Neuronal stem cell (in vitro differentiated cells): ENCODE measurements at places on chromosomes 13 and 19.

DNA sequence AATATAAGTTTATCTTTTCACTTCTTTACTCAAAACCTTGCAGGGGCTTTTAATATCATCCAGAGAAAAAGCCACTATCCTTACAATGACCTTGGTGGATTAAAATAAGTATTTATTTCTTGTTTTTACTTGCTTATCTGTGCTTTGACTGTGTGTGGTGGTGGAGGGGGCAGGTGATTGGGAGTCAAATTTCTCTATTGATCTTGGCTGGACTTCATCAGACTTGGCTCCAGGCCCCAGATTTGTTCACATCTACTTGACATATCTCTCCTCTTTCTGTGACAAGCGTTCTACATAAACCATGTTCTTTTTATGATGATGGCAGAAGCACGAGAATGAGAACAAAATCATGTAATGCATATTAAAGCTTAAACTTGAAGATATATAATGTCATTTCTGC lies 670.8 kb downstream of the PCDH17 start:
- DNase-seq = no peak

DNA sequence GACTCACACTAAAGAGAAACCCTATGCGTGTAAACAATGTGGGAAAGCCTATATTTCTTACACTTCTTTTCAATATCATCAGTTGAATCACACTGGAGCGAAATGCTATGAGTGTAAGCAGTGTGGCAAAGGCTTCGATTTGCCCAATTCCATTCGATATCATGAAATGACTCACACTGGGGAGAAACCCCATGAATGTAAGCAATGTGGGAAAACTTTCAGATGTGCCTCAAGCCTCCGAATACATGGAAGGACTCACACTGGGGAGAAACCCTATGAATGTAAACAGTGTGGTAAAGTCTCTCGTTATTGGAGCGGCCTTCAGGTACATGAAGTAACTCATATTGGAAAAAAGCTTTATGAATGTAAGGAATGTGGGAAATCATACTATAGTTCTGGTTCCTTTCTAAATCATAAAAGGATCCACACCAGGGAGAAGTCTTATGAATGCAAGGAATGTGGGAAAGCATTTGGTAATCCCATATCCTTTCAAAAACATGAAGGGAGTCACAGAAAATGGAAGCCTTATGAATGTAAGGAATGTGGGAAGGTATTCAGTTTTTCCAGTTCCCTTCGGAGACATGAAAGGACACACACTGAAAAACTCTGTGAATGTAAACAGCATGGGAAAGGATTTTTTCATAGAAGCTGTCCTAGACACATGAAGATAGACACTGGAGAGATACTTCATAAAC lies 28.1 kb downstream of the ZNF20 start:
- no peak for DNase-seq

GRCh38 chr19:19366434-19367396 lies 38.8 kb upstream of the GATAD2A start:
- peak; percentile 57 for DNase-seq

DNA sequence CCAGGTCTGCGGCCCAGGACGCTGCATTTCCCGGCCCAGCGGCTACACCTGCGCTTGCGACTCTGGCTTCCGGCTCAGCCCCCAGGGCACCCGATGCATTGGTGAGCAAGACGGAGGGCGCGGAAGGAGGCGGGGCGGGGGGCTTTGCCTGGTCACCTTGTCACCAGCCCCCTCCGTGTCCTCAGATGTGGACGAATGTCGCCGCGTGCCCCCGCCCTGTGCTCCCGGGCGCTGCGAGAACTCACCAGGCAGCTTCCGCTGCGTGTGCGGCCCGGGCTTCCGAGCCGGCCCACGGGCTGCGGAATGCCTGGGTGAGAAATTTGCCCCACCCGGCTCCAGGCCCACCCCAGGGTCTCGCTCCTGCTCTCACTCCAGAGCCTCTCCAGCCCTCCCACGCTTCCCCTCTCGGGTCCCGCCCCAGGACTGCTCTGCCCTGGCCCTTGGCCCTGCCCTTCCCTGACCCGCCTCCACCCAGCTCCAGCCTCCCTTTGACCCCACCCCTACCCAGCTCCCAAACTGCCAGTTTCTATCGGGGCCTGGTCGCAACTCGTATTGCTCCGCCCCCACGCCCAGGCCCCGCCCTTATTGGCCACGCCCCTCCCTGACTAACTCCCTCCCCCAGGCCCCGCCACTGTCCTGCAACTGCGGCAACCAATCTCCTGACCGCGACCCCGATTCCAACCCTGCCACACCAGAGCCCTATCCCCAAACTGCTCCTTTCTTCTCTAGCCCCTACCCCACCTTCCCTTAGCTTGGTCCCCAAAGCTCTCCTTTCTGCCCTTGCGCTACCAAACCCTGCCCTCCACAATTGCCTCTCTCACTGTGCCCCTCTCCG lies 8.6 kb downstream of the LTBP4 start:
- peak; percentile 80 for DNase-seq

- DNase-seq = no peak
Observed at GRCh38 chr19:5627395-5627904, 4.6 kb downstream of the SAFB start.

- DNase-seq = peak; percentile 72
Observed at GRCh38 chr19:12965017-12965811, 4.2 kb upstream of the DAND5 start.

DNA sequence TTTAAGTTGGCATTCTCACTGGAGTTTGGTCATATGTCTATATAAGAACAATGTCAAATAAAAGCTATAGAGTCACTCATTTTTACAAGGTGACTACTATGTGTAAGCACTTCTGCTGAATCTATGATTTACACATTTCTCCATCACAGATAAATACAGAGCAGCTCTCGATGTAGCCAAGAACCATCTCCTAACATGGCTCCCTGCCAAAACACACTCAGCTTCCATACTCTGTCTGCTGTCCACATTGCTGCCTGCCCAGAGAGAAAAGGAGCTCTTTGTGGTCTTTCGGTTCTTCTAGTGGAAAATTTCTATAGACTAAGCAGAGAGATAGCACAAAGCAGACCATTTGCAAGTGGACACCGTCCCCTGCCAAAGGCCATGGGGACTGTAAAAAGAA lies 190.9 kb upstream of the KLF12 start:
- DNase-seq = no peak

- no peak for DNase-seq
Observed at GRCh38 chr13:65339241-65339640, 1890.9 kb downstream of the PCDH9 start.

DNA sequence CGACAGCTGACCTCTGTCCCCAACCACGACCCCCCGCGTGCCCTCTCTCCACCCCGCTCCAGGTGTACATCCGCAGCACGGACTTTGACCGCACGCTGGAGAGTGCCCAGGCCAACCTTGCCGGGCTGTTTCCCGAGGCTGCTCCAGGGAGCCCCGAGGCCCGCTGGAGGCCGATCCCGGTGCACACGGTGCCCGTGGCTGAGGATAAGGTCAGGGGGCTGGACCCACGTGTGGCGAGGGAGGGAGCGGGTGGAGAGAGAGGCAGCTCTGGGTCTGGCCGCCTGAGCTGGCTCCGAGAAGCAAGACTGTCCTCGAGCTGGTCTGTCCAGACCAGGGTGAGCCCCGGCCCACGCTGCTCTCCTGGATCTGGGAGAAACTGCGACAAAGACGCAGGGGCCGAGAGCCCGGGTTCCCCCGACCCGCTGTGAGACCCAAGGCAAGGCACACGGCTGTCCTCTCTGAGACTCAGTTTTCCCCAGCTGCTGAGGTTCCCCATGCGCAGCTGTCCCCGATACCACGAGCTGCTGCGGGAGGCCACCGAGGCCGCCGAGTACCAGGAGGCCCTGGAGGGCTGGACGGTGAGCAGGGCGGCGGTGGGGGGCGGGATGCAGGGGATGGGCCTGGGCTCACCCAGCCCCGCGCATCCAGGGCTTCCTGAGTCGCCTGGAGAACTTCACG lies 1.5 kb downstream of the ACP4 start:
- DNase-seq = no peak

DNA sequence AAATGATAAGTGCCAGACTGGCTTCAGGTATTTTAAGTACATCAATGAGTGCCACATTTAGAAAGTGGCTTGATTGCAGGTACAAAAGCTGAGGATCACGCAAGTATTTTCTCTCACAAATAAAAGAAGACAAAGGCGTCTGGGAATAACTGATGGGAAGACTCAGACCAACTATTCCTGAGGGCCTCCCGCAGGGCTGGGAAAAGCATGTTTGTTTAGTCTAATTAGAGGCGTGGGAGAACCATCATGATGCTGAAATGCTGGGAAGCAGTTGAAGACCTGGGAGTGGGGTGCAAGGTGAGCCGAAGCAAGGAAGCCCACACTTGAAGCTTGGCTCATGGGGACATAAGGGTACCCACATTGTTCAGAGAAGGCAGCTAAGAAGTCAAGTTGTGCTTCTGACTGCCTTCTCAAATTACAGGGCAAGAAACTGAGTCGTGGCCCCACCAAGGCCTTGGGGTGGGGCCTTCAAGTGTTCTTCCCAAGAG lies 536.0 kb downstream of the MYO16 start:
- no peak for DNase-seq

DNA sequence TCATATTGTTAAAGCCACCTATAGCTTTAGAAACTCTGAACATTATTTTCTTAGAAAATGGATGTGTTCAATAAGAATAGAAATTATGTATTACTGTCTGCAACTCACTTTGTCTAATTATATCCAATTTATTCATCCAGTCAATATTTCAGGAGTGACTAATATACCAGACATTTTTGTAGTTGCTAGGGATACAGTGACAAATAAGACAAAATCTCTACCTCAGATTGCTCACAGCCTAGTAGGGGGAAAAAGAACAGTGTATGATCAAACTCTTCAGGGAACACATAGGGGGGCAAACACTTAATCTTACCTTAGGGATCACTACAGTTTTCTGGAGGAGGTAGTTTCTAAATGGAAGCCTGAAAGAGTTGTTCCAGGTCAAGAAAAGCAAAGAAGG lies 8.6 kb downstream of the BRCA2 start:
- no peak for DNase-seq

DNA sequence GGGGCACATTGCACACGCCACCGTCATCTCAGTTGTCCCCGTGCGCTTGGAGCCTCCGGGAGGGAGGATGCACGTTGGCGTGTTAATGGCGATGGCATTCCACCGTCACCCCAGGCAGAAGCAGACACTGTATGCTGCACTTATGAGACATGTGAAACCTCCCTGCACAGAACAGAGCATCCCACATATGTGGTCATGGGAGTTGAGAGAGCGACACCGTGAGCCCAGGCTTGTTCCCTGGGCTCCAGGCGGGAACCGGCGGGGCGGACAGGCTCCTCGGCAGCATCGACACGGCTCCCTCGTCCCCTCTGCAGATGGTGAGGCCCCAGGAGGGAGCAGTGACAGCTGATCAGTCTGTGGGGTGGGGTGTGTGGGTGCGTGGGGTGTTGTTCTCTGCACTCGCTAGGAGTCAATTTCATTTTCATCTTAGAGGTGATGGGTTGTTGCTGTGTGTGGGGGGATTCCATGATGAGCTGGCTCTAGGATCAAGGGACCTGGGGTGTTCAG lies 40.4 kb downstream of the CRTC1 start:
- DNase-seq = no peak

GRCh38 chr13:91158017-91158395 lies 189.5 kb upstream of the MIR17HG start:
- DNase-seq = no peak

- DNase-seq = no peak
Observed at GRCh38 chr13:42551611-42552010, 22.3 kb upstream of the TNFSF11 start.

- DNase-seq = no peak
Observed at GRCh38 chr13:67880916-67881315, 650.8 kb upstream of the PCDH9 start.

GRCh38 chr19:46729696-46730095 lies 12.8 kb upstream of the PRKD2 start:
- no peak for DNase-seq

DNA sequence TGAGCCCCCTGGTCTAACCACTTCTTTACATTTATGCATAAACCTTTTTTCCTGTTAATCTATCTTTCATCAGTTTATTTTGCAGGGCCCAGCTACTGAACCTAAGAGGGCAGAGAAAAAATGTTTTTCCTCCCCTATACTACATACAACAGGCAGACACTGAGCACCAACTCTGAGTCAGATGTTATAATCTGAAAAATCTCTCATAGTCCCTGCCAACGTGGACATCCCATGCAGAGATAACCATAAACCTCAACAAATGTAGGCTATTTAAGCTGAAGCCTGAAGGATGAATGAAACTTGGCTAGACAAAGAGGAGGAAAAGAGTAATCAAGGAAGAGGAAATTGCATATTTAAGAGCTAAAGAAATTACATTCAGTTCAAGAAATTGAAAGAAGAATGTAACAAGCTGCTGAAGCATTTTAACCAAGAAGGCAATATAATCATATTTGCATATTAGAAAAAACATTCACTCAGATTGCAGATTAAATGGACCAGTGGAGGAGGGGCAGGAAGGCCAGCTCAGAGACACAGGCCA lies 2.6 kb downstream of the NEK3 start:
- DNase-seq = no peak

DNA sequence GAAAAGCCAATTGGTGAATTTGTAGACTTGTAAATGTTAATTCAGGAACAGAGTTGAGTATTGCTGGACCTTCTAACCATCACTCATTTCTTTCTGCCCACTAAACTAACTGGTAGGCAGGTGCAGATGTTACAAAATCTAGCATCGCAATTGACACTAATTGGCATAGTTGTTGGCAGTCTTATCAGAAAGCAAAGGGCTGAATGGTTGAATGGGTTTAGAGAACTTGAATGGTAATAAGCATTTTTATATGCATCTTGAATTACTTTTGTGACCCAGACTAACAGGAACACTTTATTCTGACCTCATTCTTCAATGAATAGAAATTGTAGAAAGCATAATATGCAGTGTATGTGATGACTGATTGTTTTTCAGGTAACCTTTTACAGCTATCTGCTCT lies 189.1 kb downstream of the GGACT start:
- no peak for DNase-seq

GRCh38 chr13:50711996-50712395 lies 131.5 kb downstream of the DLEU7 start:
- DNase-seq = no peak

DNA sequence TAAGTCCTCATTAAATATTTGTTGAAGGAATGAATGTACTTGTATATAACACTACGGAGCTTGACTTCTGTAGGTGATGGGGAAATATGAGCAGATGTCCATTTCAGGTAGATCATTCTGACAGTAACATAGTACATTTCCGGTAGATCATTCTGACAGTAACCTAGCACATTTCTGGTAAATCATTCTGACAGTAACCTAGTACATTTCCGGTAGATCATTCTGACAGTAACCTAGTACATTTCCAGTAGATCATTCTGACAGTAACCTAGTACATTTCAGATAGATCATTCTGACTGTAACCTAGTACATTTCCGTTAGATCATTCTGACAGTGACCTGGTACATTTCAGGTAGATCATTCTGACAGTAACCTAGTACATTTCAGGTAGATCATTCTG lies 2.5 kb downstream of the PHF11 start:
- DNase-seq = no peak

DNA sequence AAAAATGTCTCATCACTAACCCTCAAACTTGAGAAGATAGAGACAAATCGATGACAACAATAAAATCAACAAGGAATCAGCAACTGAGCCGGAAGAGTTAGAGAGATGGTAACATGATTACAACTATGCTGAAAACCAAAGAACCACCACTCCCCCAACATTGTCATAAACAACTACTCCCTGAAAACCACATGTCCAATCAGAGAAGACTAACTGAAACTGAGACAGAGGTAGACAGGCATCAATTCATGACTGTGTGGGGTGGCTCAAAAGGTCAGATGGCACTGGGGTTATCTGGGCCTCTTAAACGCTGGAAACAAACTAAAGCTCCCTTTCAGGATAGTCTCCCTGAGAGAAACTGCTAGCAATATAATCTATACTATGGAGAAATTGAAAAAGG lies 488.8 kb downstream of the KCTD12 start:
- no peak for DNase-seq
